ENCODE measurements at places on chromosomes 5 and 9.

GRCh38 chr9:136255166-136255538 is 9.5 kb upstream of the QSOX2 start:
- no peak for DNase-seq

- DNase-seq: no peak
Measured at GRCh38 chr5:158773161-158773560, 326.6 kb downstream of the EBF1 start.

DNA sequence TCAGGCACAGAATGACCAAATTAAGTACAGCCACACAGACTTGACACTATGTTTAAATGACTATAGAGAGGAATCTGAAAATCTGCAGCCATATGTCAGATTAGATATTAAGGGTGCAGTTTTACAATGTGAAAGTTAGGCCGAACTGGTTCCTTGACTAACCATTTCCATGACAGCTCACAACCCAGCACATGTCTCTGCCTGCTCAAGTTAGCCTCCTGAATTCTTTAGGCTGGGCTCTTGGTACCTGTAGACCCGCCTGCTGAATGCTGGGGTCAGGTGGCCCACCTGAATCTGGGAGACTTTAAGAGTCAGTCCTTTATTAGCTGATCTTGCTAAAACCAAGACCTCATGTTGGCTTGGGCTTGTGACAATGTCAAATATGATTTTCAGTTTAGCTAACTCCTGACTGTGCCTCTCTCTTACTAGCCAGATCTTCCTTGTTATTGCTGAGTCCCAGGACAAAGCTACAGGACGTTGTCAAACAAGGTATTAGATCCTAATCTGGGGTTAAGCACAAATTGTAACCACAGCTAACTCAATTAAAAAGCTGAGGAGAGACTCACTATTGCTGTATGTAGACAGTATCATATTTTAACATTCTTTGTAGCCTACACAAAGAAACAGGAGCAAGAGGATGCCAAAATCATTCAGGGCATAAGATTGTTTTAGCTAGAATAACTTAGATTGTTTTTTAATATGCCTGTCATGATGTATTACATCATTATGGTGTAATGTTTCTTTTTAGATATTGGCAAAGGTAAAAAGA is 490.9 kb downstream of the SEMA5A start:
- no peak for DNase-seq

DNA sequence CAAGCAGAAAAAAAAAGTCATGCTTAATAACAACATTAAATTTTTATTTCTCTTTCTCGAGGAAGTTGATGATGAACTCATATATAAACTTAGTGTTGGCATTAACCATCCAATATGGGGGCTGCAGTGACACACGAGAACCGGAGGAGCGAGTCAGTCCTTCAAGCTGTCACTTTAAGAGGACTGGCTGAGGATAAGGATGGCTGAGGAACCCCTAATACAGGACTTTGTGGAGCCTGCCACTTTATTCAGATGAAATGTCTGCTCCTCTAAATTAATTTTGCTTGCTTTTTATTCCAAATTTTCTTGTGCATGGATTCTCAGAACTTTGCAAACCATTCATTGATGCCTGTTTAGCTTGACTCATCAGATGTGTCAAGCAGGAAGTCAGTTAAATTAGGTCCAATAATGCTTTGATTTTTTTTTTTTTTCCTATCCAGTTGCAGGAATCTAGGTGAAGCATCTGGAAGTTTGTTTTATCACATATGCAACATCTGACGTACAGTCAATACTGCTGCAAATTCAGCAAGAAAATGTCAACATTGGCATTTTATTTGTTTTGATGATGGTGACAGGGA is 144.2 kb upstream of the COL5A1 start:
- no peak for DNase-seq

DNA sequence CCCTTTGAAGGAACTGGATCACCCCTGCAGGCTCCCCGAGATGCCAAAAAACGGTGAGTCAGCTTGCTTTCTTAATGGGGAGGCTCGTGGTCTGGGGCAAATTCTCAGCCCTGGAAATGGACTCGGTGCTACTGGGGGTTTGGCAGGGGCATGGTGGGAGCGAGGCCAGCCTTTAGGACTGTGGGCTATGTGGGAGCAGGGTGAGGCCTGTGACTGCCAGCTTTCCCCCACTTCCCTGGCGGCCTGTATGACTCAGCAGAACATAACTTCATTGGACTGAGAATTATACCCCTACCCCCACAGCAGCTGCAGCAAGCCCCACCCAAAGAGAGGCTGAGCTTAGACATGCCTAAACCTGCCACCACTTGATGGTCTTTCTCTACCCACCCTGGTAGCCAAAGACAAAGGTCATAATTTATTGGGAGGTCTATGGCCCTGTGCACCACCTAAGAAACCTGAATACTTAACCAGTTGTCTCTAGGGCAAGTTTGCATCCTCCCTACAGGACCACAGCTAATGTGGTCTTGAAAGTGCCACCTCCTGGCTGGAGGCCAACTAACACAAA is 325.3 kb downstream of the TLE1 start:
- DNase-seq: no peak

GRCh38 chr9:93049491-93049890 is 9.0 kb upstream of the SUSD3 start:
- no peak for DNase-seq
